ENCODE measurements at places on chromosomes 5 and 9.

- DNase-seq: no peak
Observed at GRCh38 chr5:157369507-157369906, 90.5 kb upstream of the NIPAL4 start.

GRCh38 chr5:14723701-14724132 lies 59.2 kb downstream of the OTULIN start:
- peak; percentile 20 for DNase-seq

- no peak for DNase-seq
Observed at GRCh38 chr9:71744754-71745521, 23.4 kb downstream of the CEMIP2 start.

DNA sequence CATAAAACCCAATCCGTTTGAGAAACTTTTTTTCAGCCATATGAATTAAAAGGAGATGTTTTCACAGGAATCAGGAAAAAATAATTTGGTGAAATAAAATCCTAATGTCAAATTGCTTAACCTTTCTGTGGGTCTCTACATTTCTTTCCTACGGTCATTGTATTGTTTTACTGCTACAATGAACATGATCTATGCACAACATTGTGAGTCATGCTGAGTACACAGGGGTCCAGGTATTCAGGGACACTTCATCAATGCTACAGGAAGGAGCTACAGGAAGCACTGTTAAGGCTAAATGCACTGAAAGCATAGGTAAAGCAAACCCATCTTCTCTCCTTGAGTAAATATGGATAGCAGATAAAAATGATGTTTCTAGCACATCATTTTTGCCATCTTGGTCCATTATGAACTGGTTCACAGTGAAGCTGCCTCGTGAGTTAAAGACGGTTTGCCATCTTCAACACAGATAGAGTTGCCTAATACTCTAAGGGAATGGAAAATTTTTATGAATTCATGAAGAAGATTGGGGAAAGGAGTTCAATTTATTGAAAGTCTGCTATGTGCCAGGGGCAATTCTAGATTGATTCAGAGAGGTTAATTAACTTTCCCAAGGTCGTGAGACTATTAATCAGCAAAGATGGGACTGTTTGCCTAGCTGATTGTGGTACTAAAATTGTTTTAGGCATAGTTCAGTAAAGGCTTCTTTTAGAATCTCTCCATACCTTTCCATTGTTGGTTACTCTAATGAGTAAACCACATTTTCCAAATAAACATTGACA lies 85.5 kb downstream of the DIRAS2 start:
- DNase-seq: no peak

Measured in mammary epithelial cell (primary cell).